ENCODE measurements at places on chromosomes 2 and 18.

- DNase-seq, result no peak
Measured at GRCh38 chr2:218716070-218716469, 5.4 kb downstream of the TTLL4 start.

DNA sequence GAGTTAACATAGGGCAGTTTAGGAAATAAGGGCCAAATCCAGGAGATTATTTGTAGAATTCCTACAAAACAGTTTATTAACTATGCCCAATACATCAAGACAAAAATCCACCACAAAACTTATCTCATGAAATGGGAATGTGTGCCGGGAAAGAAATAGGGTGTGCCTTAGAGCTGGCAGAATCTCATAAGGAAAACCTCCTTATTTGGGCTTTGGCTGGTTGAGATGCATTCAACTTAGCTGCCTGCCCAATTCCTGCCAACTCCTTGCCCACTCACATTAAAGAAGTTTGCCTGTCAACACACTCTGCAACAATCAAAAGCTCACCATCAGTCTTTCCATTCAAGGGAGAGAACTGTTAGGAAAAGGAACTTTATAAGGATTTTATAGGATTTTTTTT is 500.6 kb downstream of the SATB2 start:
- no peak for DNase-seq

DNA sequence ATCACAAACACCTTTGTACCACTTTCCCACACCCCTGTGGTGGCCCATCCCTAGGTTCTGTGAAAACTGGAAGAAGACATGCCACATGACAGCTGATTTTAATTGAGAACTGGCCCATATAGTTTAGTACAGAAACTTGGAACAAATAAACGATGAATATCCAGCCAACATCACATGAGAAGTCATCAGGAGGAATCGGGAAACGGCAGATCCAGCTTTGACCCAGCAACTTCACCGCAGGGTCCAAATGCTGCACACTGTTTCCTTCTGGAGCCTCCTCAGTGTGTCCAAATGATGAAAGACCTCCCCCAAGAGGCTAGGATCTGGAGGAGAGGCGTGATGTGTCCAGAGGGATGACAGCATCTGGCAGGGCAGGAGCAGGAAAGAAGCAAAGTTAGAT is 75.5 kb downstream of the COPS8 start:
- no peak for DNase-seq

DNA sequence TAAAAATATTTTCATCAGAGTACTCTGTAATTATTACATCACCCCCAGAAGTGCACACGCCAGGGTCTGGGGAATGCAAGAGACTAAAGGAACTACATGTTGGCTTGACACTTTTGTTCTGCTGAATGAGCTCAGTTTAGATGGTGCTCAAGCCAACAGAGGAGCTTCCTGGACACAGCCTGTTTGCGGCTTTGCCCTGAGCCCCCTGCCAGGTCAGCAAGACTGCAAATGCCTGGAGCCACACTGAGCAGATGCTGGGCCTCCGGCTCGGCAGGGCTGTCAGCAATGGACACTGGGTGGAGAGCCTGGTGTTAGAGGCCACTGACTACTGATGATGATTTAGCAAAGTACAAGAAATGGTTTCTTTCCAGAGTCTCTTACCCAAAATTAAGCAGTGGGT is 31.9 kb downstream of the PTPN18 start:
- DNase-seq, result no peak

DNA sequence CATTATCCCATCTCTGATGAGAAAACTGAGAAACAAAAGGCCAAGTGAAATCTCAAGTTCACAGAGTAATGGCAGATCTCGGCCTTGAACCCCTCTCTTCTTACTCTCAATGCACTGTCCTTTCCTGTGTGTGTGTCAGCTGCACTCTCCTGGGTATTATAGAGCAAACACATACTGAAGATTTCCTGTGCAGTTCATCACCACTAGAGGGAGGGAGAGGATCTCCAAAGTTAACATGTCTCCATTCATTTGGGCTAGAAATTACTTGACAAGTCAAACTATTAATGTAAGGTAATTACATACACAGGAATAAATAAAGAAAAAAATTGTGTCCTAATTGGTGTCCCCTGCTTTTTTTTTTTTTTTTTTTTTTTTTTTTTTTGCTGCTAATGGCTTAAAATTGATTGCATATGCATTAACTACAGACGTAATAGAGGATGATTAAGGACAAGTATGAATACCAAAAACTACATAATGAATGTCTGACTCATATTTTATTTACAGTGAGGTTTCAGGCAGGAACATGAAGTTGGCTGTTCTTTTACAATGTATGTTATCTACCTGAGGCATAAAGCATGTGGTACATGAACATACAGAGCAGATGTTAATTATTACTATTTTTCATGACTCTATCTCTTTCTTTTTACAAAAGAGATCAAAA is 269.2 kb downstream of the NYAP2 start:
- DNase-seq, result no peak

DNA sequence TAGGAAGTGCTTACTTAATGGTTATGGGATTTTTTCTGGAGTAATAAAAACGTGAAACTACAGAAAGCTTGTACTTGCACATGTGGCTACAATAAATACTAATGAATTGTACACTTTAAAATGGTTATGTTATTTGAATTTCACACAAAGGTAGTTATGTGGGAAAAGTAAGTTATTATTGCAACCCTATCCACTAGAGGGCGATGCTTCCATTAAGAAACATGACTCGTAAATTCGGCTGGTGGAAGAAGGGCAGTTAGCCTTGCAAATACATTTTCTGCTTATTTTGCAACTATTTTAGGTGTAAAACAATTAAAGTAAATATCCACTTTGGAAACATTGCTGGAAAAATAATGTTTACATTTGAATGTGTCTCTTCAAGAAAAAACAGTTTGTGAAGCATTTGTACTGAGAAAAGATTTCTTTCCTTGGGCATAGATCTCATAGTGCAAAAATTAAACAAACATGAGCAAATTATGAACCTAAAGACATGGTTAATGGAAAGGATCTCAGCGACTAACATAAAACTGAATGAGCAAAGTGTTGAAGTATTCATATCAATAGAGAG is 68.1 kb upstream of the CSRNP3 start:
- DNase-seq, result no peak

GRCh38 chr2:180449171-180449915 is 442.2 kb upstream of the CWC22 start:
- DNase-seq, result no peak

DNA sequence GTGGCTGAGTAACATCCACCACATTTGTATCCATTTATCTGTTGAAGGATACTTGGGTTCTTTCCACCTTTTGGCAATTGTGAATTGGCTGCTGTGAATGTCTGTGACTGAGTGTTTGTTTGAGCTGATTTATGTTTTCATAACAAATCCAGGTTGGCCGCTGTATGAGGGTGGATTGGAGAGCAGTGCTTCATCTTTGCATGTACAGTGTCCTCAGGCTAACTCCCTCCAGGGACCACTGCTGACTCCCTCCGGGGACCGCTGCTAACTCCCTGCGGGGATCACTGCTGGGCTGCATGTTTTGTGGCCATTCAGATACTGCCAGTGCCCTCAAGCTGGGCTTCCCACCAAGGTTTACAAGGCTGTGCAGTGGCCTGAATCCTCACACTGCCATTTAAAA is 10.2 kb downstream of the BOK start:
- no peak for DNase-seq
